Uterus (tissue), 4 donors: ENCODE measurements at places on chromosomes 7 and 10.

GRCh38 chr7:102864958-102865357 lies 47.8 kb upstream of the LRRC17 start:
- no peaks in the 10 kb centered on the region for H3K36me3 ChIP-seq
- no peak overlapping the region for H3K4me3 ChIP-seq
- H3K4me1 ChIP-seq, result no peaks in the 10 kb centered on the region
- H3K27me3 ChIP-seq, result no peaks in the 10 kb centered on the region

GRCh38 chr10:20768843-20769242 lies 128.3 kb downstream of the NEBL start:
- H3K4me3 ChIP-seq, result no peak overlapping the region
- DNase-seq, result no peak
- no peaks in the 10 kb centered on the region for H3K4me1 ChIP-seq
- no peaks in the 10 kb centered on the region for H3K27me3 ChIP-seq
- H3K27ac ChIP-seq, result no peak overlapping the region

DNA sequence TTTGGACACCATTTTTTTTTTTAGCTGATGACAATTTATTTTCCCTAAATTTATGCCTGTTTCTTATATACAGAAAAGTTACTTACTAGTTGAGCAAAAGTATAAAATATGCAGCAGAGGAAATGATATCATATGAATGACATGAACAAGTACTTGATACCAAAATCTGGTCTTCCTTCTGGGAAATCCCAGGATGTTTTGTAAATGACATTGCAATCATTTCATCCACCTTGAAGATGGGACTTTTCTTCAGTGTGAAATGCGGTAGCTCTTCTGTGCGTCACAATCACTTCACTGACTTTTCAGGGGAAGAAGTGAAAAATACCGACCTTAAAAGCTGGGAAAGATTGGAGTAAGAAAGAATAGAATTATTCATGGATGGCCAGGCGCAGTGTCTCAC lies 23.8 kb downstream of the C1QL3 start:
- no peak for DNase-seq
- no peaks in the 10 kb centered on the region for H3K36me3 ChIP-seq
- no peak overlapping the region for H3K4me3 ChIP-seq
- no peaks in the 10 kb centered on the region for H3K4me1 ChIP-seq
- H3K27me3 ChIP-seq, result no peaks in the 10 kb centered on the region

DNA sequence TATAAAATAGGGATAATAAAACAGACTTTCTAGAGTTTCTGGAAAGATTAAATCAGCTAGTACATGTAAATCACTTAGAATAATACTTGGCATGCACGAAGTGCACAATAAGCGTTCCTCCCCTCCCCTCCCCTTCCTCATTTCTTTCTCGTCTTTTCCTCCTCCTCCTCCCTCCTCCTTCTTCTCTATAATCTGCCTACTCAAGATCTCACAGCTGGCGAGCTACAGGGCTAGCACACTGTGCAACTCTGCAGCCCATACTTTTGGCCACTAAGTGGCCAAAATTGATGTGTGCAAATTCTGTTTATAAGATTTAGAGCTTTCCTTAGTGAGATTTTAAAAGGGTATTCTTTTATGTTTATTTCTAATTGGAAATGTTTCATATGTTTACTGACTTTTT lies 565.3 kb downstream of the PHTF2 start:
- no peak overlapping the region for H3K27ac ChIP-seq
- H3K36me3 ChIP-seq, result no peaks in the 10 kb centered on the region
- no peak for DNase-seq
- H3K4me3 ChIP-seq, result no peak overlapping the region
